ENCODE measurements at places on chromosomes 13 and 19.

GRCh38 chr13:110042253-110042950 lies 256.0 kb upstream of the IRS2 start:
- no peak for DNase-seq

GRCh38 chr19:42480335-42481095 lies 37.8 kb upstream of the CXCL17 start:
- DNase-seq: no peak

DNA sequence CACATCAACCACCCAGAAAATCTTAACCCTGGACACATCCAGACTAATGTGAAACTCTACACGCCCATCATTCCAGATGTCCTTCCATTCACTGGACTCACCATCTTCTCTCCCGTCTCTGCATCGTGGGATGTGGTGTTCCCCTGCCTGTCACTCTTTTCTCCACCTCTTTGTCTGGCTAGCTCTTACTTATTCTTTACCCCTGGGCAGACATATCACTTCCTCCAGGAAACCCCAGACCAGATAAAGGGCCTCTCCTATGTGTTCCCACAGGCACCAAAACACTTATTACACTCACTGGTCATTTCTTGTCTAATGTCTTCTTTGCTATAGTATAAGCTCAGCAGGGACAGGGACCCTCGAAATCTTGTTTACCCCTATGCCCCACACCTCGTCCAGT lies 109.3 kb upstream of the IPO5 start:
- DNase-seq: no peak

DNA sequence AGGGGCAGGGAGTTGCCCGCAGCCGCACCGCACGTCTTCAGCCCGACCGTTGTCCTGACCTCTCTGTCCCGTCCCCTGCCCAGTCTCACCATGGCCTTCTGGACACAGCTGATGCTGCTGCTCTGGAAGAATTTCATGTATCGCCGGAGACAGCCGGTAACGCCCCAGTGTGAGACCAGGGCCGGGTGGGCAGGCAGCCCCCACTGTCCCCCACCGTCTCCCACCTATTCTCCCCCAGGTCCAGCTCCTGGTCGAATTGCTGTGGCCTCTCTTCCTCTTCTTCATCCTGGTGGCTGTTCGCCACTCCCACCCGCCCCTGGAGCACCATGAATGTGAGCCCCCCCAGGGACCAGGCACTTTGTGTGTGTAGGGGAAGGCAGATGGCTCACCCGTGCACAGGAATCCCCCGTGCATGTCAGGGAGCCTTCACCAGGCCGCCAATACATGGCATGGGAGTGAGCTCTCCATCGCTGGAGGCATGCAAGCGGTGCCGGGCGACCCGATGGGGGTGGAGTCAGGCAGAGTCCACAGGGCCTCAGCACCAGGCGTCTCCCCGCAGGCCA lies 1.4 kb downstream of the ABCA7 start:
- no peak for DNase-seq

DNA sequence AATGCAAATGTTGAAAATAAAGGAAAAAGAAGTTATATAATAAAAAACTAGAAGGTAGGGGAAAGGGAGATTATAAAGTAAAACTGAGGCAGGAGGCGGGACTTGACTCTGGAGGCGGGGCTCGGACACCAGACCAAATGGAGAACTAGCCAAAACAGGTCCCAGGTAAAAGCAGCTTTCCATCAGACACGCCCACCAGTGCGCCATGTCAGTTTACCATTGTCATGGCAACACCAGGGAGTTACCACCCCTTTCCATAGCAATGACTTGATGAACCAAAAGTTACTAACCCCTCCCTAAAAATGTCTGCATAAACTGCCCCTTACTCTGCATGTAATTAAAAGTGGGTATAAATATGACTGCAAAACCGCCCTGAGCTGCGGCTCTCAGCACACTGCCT lies 70.9 kb downstream of the PEPD start:
- DNase-seq: no peak

DNA sequence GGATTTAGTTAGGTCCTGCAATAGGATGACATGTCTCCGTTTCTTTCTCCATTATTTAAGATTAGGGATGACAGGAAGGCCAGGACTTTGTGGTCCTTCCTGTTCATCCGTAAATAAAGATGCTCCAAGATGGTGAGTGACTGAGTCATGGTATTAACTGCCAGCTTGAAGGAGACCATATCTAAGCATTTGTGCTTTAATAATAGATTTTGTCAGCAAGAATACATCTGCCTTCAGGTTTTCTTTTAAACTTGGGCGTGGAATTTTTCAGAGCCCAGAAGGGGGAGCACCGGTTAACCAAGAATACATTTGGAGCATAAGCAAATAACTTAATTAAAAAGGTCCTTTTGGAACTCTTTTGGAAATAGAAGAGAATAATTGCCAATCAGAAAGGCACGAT lies 68.2 kb downstream of the ARHGAP35 start:
- DNase-seq: no peak

- no peak for DNase-seq
These were observed 15.4 kb upstream of the CPAMD8 start for GRCh38 chr19:17041976-17042375.

DNA sequence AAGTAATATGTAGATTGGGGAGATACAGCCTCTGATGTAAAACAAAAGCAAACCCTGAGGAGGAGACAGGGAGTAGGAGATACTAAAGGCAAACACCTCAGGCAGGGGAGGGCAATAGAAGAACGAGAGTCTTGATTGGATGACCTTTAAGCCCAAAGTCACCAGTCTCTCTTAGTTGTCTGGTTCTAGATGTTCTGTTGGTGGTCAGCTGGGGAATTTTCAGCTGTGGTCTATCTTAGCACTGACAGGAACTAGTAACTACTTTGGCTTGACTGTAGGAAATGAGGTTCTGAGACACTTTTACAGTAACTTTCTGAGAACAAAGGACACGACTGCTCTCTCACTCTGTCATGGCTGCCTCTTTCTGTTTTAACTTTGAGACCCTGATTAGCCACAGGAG lies 290.7 kb upstream of the MIR17HG start:
- no peak for DNase-seq

- no peak for DNase-seq
These were observed 297.8 kb downstream of the OXGR1 start for GRCh38 chr13:96696389-96696900.

DNA sequence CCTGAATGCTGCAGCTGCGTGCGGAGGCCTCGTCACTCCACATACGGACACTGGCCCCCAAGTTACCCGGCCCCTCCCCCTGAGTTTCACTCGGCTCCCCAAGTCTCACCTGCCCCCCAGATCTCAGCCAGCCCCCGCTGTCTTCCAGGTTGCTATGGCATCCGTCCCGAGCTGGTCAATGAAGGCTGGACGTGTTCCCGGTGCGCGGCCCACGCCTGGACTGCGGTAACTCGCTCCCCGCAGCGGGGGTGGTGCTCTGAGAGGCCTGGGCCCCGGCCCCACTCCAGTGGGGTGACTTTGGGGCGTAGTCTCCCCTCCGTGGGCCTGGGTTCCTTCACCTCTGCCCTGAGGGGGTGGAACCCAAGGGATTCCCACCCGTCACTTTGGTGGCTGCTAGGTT lies 168.2 kb downstream of the KDM4B start:
- no peak for DNase-seq

GRCh38 chr13:94119360-94119936 lies 360.0 kb downstream of the DCT start:
- DNase-seq: no peak
